Activated naive CD4-positive, alpha-beta T cell treated with anti-CD3 and anti-CD28 coated beads for 36 hours (primary cell): ENCODE measurements at places on chromosomes 4 and X. TPM values are rescaled to one million over a fixed set of nuclear protein-coding genes. Genes with fewer than 3 reads are reported as not detected.

GRCh38 chr4:3525532-3526430, 6.4 kb downstream of the LRPAP1 start:
- peaks cover 4% of the 10 kb centered on the region for H3K36me3 ChIP-seq
- no peak overlapping the region for H3K4me3 ChIP-seq
- H3K4me1 ChIP-seq = peaks cover 22% of the 10 kb centered on the region

GRCh38 chr4:8472689-8473197, 32.2 kb downstream of the TRMT44 start:
- no peak for DNase-seq
- no peaks in the 10 kb centered on the region for H3K4me1 ChIP-seq

GRCh38 chrX:85993539-85994197, 53.7 kb downstream of the CHM start:
- no peak for DNase-seq
- no peak overlapping the region for H3K4me3 ChIP-seq
- H3K4me1 ChIP-seq = peaks cover 18% of the 10 kb centered on the region
- no peaks in the 10 kb centered on the region for H3K27me3 ChIP-seq

FAM241A gene
- total RNA-seq = 2.2 TPM

ASMT gene
- total RNA-seq = not detected

DAPP1 gene
- total RNA-seq = 25.8 TPM

DNA sequence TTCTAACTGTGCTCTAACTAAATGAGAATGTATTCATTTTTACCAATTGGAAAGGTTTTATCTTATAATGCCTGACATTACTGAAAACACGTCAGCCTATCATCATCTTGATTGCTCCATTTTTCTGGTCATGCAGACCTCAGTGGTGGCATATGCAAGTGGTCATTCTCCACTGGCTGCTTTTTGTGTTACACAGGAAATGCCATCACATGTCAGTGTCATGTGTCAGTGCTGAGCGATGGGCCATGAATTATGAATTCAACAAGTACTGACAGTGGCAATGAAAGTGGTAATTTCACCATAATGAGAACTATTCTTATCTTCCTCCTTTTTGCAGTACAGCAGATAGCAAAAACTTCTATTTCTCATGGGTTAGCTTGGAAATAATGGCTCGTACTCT, 190.5 kb downstream of the PACRGL start:
- no peak overlapping the region for H3K4me3 ChIP-seq
- H3K27me3 ChIP-seq = no peaks in the 10 kb centered on the region
- H3K4me1 ChIP-seq = no peaks in the 10 kb centered on the region
- no peaks in the 10 kb centered on the region for H3K36me3 ChIP-seq
- DNase-seq = no peak

DNA sequence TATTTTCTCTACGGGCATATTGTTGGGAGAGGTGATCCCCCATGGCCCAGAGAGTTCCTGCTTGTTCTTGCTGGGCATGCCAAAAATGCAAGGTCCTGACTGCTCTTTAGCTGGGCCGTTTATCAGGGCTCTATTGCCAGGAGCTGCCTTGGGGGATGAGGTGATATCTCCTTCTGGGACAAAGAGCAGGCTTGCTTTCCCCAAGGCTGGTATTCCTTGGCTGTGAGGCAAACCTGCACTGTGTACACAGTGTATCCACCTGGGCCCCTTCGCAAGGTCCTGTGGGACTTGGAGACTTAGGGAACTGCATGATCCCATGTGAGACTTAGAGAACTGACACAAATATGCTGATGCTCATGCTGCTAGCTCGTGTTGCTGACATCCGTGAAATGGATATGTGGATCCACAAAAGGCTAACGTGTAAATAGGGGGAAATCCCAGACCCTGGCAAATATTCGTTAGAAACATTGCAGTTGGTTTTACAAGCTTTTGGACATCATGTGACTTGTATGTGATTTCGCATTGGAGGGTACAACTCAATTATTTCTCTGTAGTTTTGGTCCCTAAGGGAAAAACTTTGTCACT, 24.4 kb upstream of the ZFX start:
- DNase-seq = no peak
- H3K36me3 ChIP-seq = no peaks in the 10 kb centered on the region
- no peak overlapping the region for H3K27ac ChIP-seq
- no peaks in the 10 kb centered on the region for H3K27me3 ChIP-seq
- H3K4me1 ChIP-seq = no peaks in the 10 kb centered on the region
